ENCODE measurements at places on chromosomes 7 and 10. TPM values are rescaled to one million over a fixed set of nuclear protein-coding genes. Genes with fewer than 3 reads are reported as not detected.

DNA sequence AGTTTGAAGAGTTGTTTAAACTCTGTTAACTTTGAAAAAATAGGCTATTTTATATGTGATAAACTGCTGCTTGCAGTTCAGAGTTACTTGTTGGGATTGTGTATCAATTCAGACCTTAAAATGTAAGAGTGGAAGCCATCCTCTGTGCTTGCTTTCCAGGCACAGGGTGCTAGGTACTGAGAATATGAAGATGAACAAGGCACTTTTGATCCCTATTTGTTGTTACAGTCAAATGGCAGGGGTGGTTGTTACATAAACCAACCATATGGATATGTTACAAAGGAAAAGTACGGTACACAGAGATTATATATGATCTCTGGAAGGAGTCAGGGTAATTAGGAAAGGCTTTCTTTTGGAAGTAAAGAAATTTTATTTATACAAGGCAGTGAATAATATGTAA, 63.8 kb downstream of the REEP3 start:
- DNase-seq: no peak

ELN gene
- 31.8 TPM for total RNA-seq

KLF14 gene
- not detected for total RNA-seq

GRCh38 chr7:75844158-75844557, 30.6 kb upstream of the CCL24 start:
- DNase-seq: no peak

CRHR2 gene
- 0.15 TPM for total RNA-seq

DNA sequence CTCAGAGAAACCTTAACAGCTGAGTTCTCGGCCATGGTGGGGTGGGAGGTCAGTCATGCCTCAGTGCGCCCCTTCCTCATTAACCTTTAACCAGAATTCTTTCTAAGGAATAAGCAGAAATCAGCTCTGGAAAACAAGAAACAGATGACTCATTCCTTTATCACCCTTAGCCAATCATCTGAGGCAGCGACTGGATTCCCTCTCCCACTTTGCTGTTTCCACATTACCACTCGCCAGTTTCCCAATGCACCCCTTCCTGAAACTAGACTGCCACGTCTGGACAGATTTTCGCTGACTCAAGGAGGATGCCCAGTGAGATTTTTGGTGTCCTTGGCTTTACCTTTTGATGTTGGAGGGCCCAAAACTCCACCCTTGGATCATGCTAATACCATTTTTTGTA, 223.8 kb downstream of the PLXDC2 start:
- DNase-seq: no peak

MBL2 gene
- total RNA-seq: not detected

DNA sequence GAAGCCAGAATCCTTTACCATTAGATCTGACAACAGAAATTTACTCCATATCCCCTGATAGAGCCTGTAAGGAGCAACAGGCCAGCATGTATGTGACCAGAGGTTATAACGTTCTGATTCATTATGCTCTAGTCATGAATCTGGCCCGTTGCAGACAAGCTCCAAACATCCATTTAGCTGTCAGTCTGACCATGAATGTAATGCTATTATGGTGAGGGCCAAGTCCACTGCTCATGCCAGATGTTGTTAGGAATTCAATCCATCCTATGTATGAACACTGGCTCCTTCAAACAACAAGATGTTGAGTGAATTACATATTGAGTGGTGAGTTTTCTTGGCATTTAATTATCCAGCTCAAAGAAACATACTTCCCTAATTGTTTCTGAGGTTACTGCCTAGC, 610.1 kb upstream of the ANKRD30A start:
- no peak for DNase-seq

DNA sequence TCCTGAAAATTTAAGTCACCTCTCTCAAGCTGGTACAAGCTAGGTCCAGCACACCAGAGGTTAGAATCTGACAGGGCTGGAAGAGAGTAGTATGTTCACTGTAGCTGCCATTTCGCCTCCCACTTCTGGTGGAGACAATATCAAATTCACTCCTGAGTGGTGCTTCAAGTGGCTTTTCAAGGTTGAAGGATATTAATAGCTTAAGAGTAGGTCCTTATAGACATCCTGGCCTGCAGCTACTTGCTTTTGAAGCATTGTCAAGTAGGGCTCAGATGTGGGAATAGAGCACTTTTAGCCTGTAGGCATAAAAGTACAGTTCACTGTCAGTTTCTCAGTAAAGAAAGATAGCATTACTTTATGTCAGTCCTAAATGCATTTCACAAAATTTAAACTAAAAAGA, 270.5 kb upstream of the PLPP4 start:
- DNase-seq: no peak

NEURL1 gene
- 0.16 TPM for total RNA-seq

DNA sequence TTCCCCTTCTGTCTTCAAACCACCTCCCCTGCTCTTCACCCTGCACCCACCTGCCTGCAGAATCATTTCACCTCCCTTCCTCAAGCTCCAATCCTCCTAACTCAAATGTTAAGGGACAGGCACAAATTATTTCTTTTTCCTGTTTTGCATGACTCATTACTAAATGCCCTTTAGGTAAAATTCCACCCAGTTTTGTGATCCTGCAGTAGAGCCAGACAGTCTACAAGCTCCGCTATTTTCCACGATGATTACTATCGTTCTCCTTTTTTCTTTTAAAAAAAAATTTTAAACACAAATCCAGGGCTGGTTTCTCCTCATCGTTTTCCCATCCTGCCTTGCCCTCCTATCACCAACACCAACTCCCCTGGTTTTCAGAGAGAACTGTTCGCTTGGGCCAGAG, 186.8 kb upstream of the YAE1 start:
- DNase-seq: no peak

GRCh38 chr10:131655101-131655849, 245.5 kb upstream of the PPP2R2D start:
- DNase-seq: peak; percentile 72

GATAD1 gene
- total RNA-seq: 51.5 TPM

DNA sequence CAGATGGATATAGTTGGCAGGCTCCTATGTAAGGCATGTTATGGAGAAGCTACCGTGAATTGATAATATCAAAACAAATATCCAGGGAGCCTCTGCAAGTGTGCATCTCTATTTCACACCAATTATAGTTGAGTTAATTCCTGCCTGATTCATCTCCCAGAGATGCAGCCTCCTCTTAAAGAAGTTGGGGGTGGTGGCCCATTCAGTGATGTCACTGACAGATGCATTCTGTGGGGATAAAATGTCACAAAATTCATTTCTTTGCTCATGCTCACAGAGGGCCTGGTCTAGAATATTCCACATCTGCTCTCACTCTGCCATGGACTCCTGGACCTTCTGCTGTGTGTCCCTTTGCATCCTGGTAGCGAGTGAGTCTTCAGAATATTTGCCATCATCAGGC, 189.1 kb upstream of the PRSS1 start:
- DNase-seq: no peak
